Uterus (tissue), 4 donors: ENCODE measurements at places on chromosomes 7 and 10. TPM values are rescaled to one million over a fixed set of nuclear protein-coding genes. Genes with fewer than 3 reads are reported as not detected.

The OR2F1 gene
- total RNA-seq: not detected

The THSD7A gene
- 16.4 TPM for total RNA-seq

The NXPH1 gene
- total RNA-seq: not detected

The ADCY1 gene
- total RNA-seq: 4.3 TPM

DNA sequence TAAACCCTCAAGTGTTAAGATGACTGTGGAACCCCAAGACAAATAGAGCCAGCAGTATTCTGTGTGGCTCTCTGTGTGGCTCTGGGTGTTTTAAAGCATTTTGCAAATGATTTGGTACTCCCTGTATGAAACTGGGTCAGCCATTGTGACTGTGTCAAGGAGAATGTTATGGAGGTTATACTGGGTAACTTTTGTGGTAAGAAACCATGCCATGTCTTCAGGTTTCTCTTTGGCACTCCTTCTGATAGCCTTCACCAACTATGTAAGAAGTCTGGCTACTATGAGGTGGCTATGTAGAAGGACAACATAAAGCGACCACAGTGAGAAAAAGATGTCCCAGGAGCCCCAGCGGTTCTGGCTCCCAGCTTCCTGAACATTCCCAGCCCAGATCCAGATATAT lies 226.6 kb upstream of the RHOBTB1 start:
- H3K36me3 ChIP-seq: no peaks in the 10 kb centered on the region
- no peaks in the 10 kb centered on the region for H3K4me1 ChIP-seq
- DNase-seq: no peak
- H3K27me3 ChIP-seq: no peaks in the 10 kb centered on the region
- H3K27ac ChIP-seq: no peak overlapping the region

- no peak for DNase-seq
- H3K4me3 ChIP-seq: no peak overlapping the region
- peaks cover 8% of the 10 kb centered on the region for H3K4me1 ChIP-seq
- H3K27me3 ChIP-seq: no peaks in the 10 kb centered on the region
Observed at GRCh38 chr10:80463868-80464267, 9.8 kb downstream of the TSPAN14 start.

DNA sequence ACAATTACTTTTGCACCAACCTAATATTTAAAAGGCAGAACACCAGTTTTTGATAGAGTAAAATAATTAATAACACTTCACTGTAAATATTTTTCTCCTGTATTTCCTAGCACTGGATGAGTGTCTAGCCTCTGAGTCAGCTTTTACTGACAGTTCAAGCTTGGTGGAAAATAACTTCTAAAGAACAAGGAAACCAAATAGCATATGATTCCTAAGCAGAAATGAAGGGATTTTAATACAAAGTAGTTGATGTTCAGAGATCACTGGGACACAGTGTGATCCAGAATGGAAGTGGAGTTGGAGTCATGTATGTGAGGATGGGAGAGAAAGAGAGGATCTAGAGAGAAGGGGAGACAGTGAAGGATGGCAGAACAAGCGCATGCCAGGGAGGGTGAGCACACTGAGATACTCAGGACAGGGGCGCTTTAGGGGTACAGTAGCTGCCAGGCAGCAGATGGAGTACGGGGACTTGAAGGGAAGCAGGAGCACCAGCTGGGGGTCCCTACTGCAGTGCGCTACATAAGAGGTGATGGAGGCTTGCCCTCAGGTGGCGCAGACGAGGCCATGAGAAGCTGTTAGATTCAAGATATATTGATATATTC lies 117.9 kb upstream of the KLF6 start:
- DNase-seq: no peak
- no peaks in the 10 kb centered on the region for H3K36me3 ChIP-seq
- H3K27me3 ChIP-seq: no peaks in the 10 kb centered on the region

GRCh38 chr7:74280985-74281384 lies 8.2 kb upstream of the CLIP2 start:
- H3K4me3 ChIP-seq: no peak overlapping the region
- no peak for DNase-seq

DNA sequence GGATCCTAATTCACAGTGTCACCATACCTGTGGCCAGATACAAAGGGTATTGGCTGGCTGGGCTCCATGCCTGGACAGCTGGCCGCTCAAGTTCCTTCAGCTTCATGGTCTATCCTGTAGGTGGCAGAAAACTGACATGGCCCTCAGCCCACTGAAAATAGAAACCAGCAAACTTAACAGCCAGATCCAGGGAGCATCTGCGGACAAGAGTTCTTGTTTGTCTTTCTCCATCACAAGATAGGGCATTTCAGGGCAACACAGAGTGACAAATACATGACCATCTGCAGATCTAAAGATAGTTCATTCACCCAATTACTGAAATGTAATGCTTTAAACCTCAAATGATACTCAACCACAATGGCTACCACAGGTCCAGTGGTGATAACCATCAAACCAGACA lies 2.8 kb downstream of the SEC31B start:
- H3K27ac ChIP-seq: no peak overlapping the region
- H3K4me1 ChIP-seq: no peaks in the 10 kb centered on the region
- no peak for DNase-seq
- H3K4me3 ChIP-seq: no peak overlapping the region
- H3K36me3 ChIP-seq: no peaks in the 10 kb centered on the region
- no peaks in the 10 kb centered on the region for H3K27me3 ChIP-seq

DNA sequence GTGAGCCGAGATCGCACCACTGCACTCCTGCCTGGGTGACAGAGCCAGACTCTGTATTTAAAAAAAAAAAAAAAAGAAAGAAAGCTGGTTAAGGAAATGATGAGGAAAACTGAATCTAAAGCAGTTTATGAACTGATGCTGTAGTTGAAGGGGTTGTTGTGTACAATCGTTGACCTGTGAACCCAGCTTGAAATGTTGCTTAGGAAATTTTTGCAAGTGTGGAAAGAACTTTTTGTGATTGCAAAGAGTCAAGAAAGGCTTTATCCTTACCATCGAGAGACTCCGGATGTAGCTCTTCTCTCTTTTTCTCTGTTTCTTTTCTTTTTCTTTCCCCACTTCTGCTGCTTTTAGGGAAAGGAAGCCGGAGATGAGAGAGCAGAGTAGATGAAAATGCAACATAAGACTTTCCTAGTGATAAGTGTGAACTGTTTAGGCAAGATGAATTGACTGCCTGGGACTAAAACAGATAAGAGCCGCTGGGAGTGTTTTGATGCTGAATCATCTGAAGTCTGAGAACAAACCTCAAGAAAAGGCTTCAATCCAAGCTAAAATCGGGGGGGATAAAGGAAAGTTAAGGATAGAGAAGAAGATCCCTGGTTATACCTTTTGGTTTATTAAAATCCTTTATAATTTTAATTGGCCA lies 69.0 kb downstream of the TAF3 start:
- no peak overlapping the region for H3K27ac ChIP-seq
- DNase-seq: no peak
- H3K4me3 ChIP-seq: no peak overlapping the region
- H3K27me3 ChIP-seq: no peaks in the 10 kb centered on the region
- H3K36me3 ChIP-seq: no peaks in the 10 kb centered on the region

DNA sequence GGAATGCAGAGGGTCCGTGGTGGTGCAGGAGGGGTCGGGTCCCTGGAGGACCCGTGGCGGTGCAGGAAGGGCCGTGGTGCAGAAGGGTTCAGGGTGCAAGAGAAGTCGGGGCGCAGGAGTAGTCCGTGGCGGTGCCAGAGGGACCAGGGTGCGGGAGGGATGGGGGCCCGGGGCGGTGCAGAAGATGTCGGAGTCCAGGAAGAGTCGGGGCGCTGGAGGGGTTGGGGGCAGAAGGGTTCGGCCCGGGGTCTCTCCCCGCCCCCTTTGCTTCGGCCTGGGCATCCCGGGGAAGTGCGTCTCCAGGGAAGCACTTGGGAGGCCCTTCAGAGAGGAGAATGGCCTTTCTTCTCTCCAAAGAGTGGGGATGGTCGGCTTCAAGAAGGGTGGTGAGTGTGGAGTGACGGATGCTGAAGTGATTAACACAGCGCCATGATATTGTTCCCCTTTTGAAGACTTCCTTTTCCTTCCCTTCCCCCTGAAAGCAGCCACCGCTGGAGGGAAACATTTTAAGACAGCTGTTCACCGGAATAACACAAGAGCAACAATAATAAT lies 997 bp downstream of the WDR37 start:
- H3K27ac ChIP-seq: peak overlapping the region; percentile 98
- no peaks in the 10 kb centered on the region for H3K36me3 ChIP-seq
- no peaks in the 10 kb centered on the region for H3K27me3 ChIP-seq
- H3K4me1 ChIP-seq: no peaks in the 10 kb centered on the region
- no peak for DNase-seq

GRCh38 chr10:15043674-15044073 lies at the start of gene OLAH:
Gene OLAH, plus strand, starts transcription at chr10:15043943. Its CDS starts 3,346 bp downstream, at chr10:15047289.
- H3K4me1 ChIP-seq: no peaks in the 10 kb centered on the region
- H3K27ac ChIP-seq: no peak within 1 kb of the TSS
- H3K27me3 ChIP-seq: no peaks in the 10 kb centered on the region
- no peak within 1 kb of the TSS for H3K4me3 ChIP-seq
- DNase-seq: no peak
- H3K36me3 ChIP-seq: no peaks in the 10 kb centered on the region
